ENCODE measurements at places on chromosomes 11 and 22. TPM values are rescaled to one million over a fixed set of nuclear protein-coding genes. Genes with fewer than 3 reads are reported as not detected.

- H3K27me3 ChIP-seq = no peaks in the 10 kb centered on the region
- peak overlapping the region; percentile 95 for H3K27ac ChIP-seq
- H3K4me1 ChIP-seq = peaks cover 45% of the 10 kb centered on the region
- no peak overlapping the region for H3K4me3 ChIP-seq
- H3K36me3 ChIP-seq = no peaks in the 10 kb centered on the region
Measured at GRCh38 chr22:27726686-27727449, 74.7 kb downstream of the MN1 start.

DNA sequence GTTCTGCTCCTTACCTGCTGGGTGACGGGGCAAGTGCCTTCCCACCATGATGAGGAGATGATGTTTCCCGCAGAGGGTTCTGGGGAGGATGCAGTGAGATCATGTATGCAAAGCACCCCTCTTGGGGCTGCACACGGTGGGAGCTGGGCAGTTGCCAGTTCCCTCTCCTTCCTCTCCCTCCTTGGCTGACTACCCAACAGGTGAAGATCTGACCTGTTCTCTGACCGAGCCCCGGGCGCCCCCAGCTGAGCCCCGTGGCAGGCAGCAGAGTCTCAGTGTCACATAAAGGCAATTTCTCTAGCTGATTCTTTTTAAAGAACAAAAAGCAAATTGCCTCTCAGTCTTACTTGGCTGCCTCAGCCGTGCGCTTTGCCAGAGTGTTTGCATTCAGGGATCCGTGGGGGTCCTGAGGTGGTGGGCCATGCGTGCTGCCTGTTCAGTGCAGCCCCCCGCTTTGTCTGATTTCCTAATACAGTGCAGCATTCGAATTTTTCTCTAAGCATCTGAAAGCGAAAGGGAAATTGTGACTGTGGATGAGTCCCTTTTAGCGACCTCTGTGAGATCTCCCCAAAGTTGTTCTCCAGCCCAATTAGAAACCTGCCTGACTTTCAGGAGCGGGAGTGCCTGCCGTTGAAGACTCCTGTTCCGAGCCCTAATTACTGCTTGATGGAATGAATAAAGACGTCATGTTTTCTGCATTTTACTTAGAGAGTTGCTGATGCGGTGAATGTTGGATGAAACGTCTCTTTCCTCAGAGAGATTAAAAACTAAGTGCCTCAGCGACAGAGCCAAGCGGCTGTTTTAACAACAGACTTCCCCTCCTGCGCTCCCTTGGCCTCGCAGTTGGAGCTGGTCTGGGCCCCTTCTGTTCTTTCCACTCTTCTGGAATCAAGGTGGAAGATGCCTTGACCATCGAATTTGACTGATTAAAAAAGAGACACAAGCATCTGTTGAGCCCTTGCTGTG lies 86.0 kb downstream of the GRIK4 start:
- H3K36me3 ChIP-seq = no peaks in the 10 kb centered on the region
- H3K4me3 ChIP-seq = no peak overlapping the region
- no peaks in the 10 kb centered on the region for H3K27me3 ChIP-seq

- no peak overlapping the region for H3K27ac ChIP-seq
- H3K4me3 ChIP-seq = no peak overlapping the region
- no peak for DNase-seq
- H3K27me3 ChIP-seq = no peaks in the 10 kb centered on the region
- H3K36me3 ChIP-seq = no peaks in the 10 kb centered on the region
- H3K4me1 ChIP-seq = no peaks in the 10 kb centered on the region
Measured at GRCh38 chr11:108472681-108473080, 5.4 kb upstream of the C11orf65 start.

GRCh38 chr22:39719559-39720450 lies 149.3 kb downstream of the CACNA1I start:
- no peaks in the 10 kb centered on the region for H3K36me3 ChIP-seq
- H3K4me1 ChIP-seq = no peaks in the 10 kb centered on the region

DNA sequence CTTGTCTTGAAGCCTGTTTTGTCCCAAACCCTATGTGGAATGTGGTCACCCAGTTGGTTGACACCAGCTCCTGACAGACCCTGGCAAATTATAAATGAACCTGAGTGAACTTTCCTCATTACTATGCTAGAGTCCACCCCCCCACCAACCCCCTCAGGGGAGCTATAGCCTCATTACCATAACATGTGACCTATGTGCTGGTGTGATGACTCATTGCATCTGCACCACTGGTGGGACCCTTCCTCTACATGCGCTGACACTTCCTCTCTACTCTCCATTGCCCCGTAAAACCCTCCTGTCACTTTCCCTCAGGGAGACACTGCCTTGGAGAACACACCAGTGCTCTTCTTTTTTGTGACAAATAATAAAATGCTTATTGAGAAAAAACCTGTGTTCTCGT lies 105.0 kb upstream of the SESN3 start:
- no peak overlapping the region for H3K27ac ChIP-seq
- H3K4me3 ChIP-seq = no peak overlapping the region
- DNase-seq = no peak
- H3K36me3 ChIP-seq = no peaks in the 10 kb centered on the region
- H3K27me3 ChIP-seq = no peaks in the 10 kb centered on the region

- no peak overlapping the region for H3K27ac ChIP-seq
- no peaks in the 10 kb centered on the region for H3K36me3 ChIP-seq
Measured at GRCh38 chr11:100397401-100397800, 289.7 kb upstream of the ARHGAP42 start.

DNA sequence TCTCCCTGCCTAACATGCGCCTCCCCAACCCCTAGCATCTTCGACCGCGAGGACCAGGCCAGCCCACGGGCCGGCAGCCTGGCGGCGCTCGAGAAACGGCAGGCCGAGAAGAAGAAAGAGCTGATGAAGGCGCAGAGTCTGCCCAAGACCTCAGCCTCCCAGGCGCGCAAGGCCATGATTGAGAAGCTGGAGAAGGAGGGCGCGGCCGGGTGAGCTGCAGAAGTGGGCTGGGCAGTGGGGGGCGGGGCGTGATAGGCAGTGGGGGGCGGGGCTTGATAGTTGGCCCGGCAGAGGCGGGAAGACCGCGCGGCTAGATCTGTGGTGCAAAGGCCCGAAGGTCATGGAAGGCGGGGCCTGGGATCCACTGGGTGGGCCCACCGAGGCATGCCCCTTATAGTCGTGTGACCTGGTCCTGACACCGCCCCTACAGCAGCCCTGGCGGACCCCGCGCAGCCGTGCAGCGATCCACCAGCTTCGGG lies 8.7 kb downstream of the SELENOM start:
- no peak for DNase-seq
- no peaks in the 10 kb centered on the region for H3K27me3 ChIP-seq
- peaks cover 24% of the 10 kb centered on the region for H3K4me1 ChIP-seq
- H3K27ac ChIP-seq = no peak overlapping the region
- no peak overlapping the region for H3K4me3 ChIP-seq

DNA sequence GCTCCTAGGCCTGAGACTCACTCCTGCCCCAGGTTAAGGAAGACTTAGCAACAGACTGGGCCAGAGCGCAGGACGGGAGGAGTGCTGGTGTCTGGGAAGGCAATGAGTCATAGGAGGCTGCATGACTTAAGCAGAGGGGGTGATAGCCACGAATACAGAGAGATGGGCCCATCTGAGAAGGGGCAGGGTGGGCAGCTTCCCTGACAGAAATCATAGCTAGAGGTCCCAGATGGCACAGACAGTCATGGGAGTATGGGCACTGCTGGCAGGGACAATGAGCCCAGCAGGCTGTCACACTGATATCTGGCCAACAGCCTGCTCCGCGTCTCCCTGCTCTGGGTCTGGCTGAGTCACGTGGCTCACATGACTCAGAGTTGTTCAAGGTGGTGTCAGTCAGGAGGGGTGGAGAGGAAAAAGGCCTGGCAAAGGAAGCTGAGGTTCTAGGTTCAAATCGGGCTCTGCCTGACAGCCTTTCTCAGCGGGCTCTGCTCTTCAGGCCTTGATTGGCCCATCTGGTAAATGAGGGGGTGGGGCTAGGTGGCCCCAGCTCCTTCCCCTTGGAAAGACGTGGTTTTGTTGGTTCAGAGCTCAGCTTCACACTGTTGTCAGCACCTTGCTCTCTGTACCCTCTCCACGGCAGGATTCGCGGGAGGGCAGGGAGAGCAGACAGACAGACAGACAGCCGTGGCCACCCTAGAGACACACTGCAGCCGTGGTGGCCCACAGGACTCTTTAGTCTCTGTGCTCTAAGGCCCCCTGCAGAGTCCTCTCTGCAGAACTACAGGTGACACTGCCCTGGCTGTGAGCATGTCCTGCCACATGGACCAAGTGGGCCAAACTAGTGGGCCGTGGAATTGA lies 47.8 kb downstream of the DBX1 start:
- peaks cover 18% of the 10 kb centered on the region for H3K4me1 ChIP-seq
- no peaks in the 10 kb centered on the region for H3K27me3 ChIP-seq
- H3K27ac ChIP-seq = peak overlapping the region; percentile 44
- DNase-seq = peak; percentile 87
- peaks cover 8% of the 10 kb centered on the region for H3K36me3 ChIP-seq

DNA sequence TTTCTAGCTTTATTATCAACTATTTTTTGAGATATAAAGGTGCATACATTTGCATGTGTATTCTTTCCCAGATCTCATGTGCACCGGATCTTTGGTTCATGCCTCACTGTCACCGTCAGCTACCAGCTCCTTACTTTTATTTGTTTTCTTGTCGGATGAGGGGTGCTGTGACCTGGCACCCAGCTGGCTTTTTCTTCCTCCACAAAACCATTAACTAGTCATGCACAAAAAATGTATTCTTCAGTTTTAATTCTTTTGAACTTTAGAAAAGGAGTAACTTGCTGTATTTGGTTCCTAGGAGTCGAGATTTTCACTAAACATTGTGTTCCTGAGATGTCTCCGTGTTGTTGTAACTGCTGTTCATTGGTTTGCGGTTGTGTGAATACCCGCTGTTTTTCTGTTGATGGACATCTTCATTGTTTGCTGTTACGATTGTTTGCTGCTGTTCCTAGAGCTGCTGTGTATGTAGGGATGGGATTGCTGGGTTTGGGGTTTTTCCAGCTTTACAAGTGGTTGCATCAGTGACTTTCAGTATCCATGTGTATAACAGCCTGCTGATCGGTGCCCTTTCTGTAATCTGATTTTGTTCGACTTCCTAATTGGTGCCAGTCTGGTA lies 39.4 kb downstream of the MOV10L1 start:
- peak; percentile 83 for DNase-seq
- H3K36me3 ChIP-seq = peaks cover 4% of the 10 kb centered on the region
- H3K27ac ChIP-seq = peak overlapping the region; percentile 62

DNA sequence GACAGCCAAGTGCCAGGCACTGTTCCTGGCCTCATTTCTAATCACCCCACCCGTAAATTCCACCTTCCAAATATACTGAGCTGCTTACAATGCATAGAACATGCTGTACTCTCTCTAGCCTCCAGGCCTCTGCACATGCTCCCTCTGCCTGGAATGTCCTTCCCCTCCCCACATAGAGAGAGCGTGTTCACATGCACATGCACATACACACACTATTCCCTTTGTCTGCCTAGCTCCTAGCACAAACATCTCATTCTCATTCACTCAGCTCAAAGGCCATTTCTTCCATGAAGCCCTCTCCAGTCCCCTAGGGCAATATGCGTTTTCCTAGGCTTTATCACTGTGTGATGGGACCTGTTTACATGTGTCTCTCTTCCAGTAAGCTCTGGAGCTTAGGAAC lies 144.6 kb downstream of the WT1 start:
- no peak for DNase-seq

- H3K4me1 ChIP-seq = no peaks in the 10 kb centered on the region
- no peaks in the 10 kb centered on the region for H3K27me3 ChIP-seq
- no peaks in the 10 kb centered on the region for H3K36me3 ChIP-seq
Measured at GRCh38 chr11:60125956-60126585, 37.6 kb downstream of the MS4A2 start.

DNA sequence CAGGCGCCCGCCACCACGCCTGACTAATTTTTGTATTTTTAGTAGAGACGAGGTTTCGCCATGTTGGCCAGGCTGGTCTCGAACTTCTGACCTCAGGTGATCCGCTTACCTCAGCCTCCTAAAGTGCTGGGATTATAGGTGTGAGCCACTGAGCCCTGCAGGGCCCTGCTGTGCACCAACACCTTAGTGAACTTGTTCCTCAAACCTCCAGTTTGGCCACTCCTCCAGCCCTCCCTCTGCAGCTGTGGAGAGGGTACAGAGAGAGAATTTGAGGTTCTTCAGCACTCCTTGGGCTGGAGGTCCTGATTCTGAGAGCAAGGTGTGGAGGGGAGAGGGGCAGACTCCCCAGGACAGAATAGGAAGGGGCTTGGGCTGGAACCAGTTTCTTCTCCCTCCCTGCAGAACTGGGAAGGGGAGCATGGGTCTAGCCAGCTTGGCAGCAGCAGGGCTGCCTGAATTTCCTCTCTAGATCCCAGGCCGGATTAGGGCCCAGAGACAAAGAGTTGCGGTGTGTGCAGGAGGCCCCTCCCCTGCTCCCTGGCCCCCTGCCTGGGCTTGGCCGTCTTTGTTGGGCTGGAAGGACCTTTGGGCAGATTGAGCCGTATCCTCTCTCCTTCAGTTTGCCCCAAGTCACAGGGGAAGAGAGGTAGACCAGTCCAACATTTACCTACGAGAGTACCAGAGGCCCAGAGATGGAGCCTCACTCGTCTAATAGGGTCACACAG lies 2.3 kb upstream of the PEX16 start:
- DNase-seq = no peak
- peaks cover 31% of the 10 kb centered on the region for H3K27me3 ChIP-seq
- H3K27ac ChIP-seq = no peak overlapping the region
- H3K36me3 ChIP-seq = peaks cover 22% of the 10 kb centered on the region

- no peak overlapping the region for H3K27ac ChIP-seq
- peaks cover 6% of the 10 kb centered on the region for H3K4me1 ChIP-seq
Measured at GRCh38 chr22:38069372-38070249, 12.4 kb downstream of the PICK1 start.

- H3K36me3 ChIP-seq = peaks cover 6% of the 10 kb centered on the region
- H3K27me3 ChIP-seq = no peaks in the 10 kb centered on the region
- no peak for DNase-seq
- no peak overlapping the region for H3K4me3 ChIP-seq
- H3K27ac ChIP-seq = no peak overlapping the region
- H3K4me1 ChIP-seq = no peaks in the 10 kb centered on the region
Measured at GRCh38 chr22:19793161-19793560, 32.6 kb downstream of the TBX1 start.

- no peak overlapping the region for H3K4me3 ChIP-seq
- no peaks in the 10 kb centered on the region for H3K27me3 ChIP-seq
- peaks cover 26% of the 10 kb centered on the region for H3K4me1 ChIP-seq
- no peak for DNase-seq
- H3K36me3 ChIP-seq = no peaks in the 10 kb centered on the region
Measured at GRCh38 chr11:76655501-76656049, 15.0 kb downstream of the LRRC32 start.

- no peaks in the 10 kb centered on the region for H3K4me1 ChIP-seq
- no peak for DNase-seq
- H3K36me3 ChIP-seq = no peaks in the 10 kb centered on the region
Measured at GRCh38 chr22:38009000-38009806, 24.8 kb upstream of the SOX10 start.

The OR52N4 gene
- total RNA-seq = not detected

The TSGA10IP gene
- not detected for total RNA-seq

The CLMP gene
- 21.6 TPM for total RNA-seq

The OR8D4 gene
- total RNA-seq = not detected

The MISFA gene
- total RNA-seq = 0.91 TPM

The OR2D2 gene
- total RNA-seq = not detected

The KCNJ1 gene
- not detected for total RNA-seq

Measured in SJSA1 (cell line).